ENCODE measurements at places on chromosomes 12 and 14.
A peak's percentile ranks its signal among the peaks of the same experiment; 100 is the strongest.

DNA sequence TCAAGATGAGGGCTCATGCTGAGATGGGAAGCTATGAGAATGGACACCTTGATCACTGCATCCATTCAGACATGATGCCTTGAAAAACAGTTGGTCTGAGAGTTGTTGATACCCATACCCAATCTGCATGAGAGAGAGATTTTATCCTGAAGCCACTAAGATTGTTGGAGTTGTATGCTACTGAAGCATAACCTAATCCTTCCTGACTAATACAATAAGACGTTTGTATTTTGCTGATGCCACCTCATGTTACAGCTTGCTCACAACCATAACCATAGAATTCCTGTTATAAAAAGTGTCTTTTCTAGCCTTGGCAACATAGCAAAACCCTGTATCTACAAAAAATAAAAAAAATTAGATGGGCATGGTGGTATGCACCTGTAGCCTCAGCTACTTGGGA is 12.7 kb upstream of the SERPINA1 start:
- DNase-seq: no peak

DNA sequence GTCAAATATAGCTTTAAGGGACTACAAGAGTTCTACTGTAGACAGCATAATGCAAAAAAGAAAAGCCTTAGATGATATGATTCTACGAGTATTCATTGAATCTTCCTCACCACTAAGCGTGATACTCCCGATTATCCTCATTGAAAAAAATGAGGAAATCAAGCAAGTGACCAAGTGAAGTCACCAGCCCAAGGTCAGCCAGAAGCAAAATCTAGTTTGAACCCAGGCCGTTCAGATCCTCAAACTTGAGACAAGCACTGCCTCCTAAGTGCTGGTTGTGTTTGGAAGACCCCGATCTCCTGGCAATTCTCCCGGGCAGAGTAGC is 845 bp downstream of the GIT2 start:
- no peak for DNase-seq

DNA sequence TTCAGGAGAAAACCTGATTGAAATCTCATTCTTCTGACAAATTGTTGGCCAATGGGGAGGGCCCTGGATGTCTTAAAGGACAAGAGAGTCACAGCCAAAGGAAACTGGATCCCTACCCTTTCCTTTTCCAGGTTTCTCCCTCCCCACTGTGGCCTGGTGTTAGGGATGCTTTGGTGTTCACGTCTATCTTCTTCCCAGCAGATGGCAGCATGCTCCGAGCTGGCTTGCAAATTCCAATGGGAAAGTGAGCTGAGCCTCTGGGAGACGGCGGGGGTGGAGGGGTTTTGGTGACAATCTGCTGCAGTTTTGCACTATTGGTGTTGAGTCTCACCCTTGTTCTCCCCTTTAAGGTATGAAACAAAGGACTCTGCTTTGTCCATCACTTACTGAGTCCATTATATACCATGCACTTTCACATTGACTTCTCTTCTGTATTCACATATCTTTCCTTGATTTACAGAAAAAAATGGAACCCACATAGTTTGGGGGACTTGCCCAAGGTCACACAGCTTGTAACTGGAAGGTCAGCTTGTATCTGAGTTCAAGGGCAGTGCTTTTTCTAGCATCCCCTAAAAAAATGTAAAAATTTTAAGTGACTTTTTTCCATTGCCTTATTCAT is 39.3 kb downstream of the CCDC177 start:
- peak; percentile 72 for DNase-seq

DNA sequence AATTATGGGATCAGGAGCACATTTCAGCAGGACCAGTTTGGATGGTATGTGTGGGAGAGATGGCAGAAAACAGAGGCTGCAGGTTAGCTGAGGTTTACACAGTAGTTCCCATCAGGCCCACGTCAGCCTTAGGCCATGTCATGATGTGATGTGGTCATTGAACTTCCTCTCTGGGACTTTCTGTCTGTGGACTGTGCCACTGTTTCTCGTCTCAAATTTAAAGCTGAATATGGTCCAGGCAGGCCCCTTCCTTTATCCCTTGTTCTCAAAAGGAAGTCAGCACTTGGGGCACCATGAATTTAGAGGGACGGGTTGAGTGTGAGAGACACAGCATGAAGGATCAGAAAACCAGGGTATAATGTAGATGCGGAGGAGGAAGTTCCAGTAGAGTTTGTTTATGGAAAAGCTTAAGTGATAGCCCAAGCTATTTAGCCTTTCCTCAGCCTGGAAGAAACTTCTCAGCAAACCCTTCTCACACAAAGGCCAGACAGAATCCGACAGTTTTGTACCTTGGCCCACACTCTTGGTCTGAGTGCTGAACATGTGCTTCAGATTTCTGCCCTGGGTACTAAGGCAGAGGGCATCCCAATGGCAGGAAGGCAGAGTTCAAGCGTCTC is 3.6 kb upstream of the IGFBP6 start:
- no peak for DNase-seq

DNA sequence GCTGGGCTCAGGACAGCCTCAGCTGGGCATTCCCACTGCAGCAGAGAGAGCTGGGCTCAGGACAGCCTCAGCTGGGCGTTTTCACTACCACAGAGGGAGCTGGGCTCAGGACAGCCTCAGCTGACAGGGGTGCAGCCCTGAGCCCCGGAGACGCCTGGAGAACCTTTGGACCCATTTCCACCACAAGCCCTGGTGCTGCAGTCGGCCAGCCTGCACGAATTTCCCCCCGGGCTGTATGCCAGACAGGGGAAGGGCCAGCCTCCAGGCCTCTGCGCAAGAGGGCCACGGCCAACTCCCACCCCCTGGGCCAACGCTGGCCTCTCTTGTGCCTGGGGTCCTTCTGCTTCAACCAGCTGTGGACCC is 2.6 kb upstream of the C14orf180 start:
- no peak for DNase-seq

GRCh38 chr14:78610994-78611393 is 440.8 kb downstream of the NRXN3 start:
- DNase-seq: no peak

- no peak for DNase-seq
Measured at GRCh38 chr14:72968316-72968715, 42.1 kb downstream of the DCAF4 start.

DNA sequence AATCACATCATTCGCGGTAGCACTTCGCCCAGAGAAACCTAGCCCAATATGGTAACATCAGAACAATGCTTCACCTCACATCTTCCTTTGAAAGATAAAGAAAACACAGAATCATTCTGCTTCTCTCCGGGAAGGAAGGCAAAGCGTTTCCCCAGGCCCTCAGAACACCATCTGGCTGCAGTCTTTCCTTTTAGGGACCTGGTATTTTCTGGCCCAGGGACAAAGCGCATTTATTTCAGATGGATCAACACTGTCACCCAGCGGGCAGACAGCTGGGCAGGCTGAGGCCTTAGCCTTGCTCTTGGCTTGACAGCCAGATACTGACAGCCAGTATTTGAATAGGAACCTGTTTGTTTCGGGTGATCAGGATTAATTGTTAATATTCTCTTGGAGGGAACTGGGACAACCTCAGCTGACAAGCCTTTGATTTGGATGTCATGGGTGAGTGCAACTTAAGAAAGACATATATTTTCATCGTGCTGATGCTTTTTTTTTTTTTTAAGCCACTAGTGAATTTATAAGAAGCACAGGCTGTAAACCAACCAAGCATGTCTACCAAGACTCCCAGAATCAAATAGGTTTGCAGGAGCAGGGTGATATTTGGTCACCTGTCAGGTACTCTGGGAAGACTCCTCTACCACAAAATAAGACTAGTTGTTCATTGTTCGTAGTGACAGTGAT is 118.9 kb downstream of the VEZT start:
- peak; percentile 57 for DNase-seq

- peak; percentile 65 for DNase-seq
Measured at GRCh38 chr14:94612174-94612573, at the start of gene SERPINA3. SERPINA3 (plus strand) TSS chr14:94612391; CDS start chr14:94614442, 2,051 bp downstream.

GRCh38 chr12:40999210-40999609 is 188.9 kb upstream of the PDZRN4 start:
- no peak for DNase-seq

- DNase-seq: no peak
Measured at GRCh38 chr12:41476499-41477439, 288.6 kb downstream of the PDZRN4 start.

GRCh38 chr12:76006028-76006925 is 25.3 kb downstream of the PHLDA1 start:
- no peak for DNase-seq

- DNase-seq: no peak
Measured at GRCh38 chr14:89283327-89284060, 133.5 kb downstream of the FOXN3 start.

- DNase-seq: no peak
Measured at GRCh38 chr12:132315507-132315906, 13.9 kb downstream of the GALNT9 start.

DNA sequence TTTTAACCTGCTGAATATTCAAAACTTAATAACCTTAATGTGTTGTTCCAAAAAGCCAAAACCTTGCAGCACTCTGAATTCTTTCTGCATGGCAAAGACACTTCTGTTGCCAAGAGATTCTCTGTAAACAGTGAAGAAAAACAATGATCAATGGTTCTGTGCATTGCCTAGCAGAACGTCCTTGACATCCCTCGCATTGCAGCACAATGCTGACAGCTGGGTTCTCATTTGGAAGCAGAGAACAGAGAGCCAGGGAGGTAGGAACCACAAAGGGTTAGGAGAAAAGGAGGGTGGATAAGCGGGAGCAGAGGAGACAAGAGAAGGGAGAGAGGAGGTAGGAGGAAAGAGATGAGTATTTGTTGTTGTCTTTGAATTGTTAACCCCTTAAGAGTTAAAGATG is 501.1 kb downstream of the NAV3 start:
- DNase-seq: no peak

DNA sequence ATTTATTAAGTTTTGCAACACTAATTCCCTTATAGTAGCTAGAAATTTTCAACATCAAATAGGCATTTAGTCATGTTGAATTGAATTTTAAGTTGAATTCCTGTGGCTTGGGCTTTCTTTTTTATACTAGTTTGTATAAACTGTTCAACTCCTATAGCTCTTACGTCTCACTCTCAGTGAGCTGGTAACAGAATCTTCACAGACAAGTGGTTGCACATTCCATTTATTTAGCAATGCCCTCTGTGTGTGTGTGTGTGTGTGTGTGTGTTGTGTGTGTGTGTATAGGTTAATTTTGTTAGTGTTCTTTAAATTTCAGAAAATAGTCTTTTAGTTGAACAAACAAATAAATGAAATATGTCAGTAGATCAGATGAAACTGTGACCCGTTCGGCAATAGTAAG is 425.0 kb downstream of the NPAS3 start:
- no peak for DNase-seq

DNA sequence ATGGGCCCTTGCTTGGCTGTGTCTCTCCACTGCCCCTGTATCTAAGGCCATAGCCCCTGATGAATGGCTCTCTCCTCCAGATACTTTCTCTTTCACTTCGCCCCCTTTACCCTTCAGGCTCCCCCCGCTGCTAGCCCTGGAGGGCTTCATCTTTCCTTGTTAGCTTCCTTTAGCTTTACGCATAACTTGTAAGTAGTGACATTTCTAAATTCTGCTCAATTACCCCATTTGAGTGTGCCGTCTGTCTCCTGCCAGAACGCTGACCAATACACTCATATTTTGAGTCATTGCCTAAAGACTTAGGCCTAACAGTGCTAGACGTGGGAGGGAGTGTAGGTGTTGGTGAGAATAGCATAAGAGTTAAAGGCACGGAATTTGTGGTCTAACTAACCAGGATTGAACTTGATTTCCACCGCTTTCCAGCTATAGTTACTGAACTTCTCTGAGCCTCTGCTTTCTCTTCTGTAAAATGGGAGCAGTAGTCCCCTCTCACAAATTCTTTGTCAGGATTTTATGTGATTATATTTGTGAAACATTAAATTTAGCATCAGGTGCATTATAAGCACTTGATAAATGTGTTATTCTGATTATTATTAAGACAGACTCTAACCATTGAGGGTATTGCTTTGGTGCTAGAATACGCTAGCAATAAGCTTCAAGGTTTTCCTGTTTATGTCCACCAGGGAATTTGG is 129.3 kb downstream of the ZFP36L1 start:
- peak; percentile 43 for DNase-seq

Measured in MCF 10A (cell line).